CD4-positive, alpha-beta T cell treated with Interleukin-15 for 4 hours (primary cell): ENCODE measurements at places on chromosomes 6 and 20.
A peak's percentile ranks its signal among the peaks of the same experiment; 100 is the strongest.

- peak; percentile 69 for DNase-seq
Measured at GRCh38 chr6:129709769-129710449, at the start of gene ARHGAP18. Gene ARHGAP18, minus strand, starts transcription at chr6:129710177. Its CDS starts 41 bp downstream, at chr6:129710136.

GRCh38 chr6:142387997-142388815 is 86.4 kb downstream of the ADGRG6 start:
- peak; percentile 10 for DNase-seq

DNA sequence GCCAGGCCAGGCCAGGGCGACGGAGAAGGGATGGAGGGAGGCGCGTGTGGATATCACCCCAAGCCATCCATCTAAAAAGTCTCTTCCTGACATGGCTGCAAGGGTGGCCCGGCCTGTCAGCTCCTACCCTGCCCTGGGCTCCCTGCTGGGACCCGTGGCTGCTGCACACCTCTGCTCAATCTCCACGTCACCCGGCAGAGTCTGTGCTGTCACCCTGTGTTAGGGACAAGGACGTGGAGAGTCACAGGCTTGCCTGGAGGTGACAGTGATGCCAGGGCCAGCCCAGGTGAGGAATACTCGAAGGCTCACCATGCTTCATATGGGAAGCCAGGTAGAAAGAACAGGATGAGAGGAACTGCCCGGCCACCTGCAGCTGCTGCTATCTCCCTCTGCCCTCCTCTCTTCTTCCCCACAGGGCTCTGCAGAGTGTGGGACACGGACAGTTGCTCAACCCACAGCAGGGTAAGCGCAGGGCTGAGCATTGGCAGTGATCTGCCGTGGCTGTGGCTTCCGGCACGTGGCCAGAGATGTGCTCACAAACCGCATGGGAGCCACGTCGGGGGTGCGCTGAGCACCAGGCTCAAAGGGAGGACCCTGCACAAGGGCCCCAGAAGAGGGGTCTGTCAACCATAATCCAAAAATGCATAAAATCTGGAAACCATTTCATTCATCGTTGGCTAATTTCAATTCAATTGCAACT is 214.3 kb downstream of the DLL1 start:
- no peak for DNase-seq

GRCh38 chr6:144434308-144434990 is 149.3 kb downstream of the UTRN start:
- DNase-seq: no peak

DNA sequence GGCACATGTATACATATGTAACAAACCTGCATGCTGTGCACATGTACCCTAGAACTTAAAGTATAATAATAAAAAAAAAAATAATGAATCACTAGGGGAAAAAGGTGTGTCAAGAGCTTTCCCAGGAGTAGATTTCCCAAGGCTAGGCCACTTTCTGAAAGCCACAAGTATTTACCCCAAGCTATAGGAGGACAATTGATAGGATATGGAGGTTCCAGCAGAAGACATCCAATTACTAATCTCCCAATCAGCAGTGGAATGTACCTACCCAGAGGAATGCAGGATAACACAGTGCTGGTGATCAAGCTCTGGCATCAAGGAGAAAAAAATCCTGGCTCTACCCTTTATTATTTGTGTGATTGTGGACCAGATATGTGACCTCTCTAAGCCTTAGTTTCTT is 562.7 kb downstream of the RFPL4B start:
- DNase-seq: no peak

DNA sequence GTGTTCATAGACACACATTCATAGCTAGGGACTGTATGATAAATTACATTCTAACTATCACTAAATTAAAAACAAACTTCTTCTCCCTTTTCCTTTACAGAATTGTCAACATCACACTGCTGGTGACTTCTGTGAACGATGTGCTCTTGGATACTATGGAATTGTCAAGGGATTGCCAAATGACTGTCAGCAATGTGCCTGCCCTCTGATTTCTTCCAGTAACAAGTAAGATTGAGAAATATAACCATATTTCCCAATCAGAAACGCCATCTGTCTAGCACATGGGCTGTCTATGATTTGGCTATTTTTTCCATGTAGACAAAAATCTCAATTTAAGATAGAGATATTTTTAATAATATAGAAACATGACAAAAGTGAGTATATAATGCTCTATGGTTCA is 367.7 kb downstream of the ARHGAP18 start:
- no peak for DNase-seq

DNA sequence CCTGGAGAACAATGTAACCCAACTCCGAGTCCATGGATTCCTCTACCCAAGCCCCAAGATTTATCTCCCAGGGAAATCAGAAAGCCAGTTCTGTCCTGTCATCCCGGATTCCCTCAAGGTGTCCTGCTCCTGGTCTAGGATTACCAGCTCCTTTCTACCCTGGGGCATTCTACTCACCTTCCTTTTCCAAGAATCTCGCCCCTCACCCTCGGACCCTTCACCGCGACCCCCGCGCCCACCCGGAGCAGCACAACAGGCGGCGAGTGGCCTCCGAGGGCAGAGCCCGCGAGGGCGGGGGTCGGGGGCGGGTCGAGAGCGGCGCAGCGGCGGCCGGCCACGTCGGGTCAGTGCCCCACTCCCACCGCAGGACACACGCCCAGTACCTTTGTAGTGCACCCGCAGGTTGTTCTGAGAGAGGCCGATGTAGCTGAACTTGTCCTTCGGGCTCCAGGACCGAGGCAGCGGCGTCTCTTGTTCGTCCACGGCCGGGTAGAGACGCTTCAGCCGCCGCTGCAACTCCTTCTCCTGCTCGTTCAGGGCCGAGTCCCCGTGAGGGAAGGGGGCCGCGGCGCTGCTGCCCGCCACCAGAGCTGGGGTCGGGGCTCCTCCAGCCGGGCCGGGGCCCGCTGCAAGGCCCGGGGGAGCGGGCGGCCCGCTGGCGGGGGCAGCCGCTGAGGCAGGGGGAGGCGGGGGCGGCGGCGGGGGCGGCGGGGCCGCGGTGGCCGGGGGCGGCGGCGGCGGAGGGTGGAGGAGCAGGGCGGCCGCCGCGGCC is 897 bp downstream of the RANBP9 start:
- DNase-seq: no peak

GRCh38 chr6:25346064-25346463 is 66.9 kb downstream of the CARMIL1 start:
- no peak for DNase-seq

DNA sequence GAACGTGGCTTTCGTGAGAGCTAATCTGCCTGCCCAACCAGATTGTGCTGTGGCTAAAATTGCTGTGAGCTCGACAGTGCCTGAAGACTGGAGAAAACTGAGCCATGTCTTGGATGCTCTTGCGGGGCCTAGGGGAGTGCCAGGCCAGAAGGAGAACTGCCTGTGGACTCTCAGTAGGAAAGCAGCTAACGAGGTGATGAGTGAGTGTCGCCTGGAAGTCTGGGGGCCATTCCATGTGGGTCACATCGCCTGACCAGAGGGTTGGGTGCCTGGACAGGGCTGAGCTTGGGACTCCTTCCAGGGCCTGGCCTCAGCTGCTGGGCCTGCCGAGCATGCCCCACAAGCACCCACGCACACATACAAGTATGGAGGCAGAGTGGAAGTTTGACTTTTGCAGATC is 166.5 kb downstream of the VEGFA start:
- DNase-seq: no peak

- no peak for DNase-seq
Measured at GRCh38 chr6:33958526-33959328, 154.9 kb upstream of the MLN start.

DNA sequence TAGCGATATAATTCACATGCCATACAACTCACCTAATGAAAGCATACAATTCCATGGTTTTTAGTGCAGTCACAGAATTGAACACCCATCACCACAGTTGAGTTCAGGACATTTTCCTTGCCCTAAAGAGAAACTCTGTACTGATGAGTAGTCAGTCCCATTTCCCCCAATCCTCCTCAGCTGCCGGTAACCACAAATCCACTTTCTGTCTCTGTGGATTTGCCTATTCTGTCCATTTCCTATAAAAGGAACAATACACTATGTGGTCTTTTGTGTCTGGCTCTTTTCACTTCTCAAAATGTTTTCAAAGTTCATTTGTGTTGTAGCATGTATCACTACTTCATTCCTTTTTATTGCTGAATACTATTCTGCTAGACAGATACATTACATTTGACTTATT is 67.9 kb upstream of the TGM3 start:
- no peak for DNase-seq

DNA sequence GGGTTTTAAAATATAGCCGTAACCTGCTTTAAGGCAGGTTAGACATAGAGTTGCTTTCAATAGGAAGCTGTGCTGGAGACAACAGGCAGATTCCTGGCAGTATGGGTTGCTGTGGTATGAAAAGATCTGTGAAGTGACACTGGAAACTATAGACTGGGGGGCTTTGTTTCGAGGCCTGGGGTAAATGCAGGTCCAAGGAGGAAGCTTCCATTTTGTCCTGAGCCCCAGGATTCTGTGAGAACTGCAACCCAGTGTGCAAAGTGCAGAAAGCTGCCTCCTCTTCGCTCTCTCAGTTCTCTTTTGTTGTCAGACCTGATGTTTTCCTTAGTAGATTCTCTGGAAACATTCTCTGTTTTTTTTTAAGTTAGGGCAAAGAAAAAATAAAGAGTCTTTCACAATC is 86.9 kb downstream of the LYRM4 start:
- no peak for DNase-seq

GRCh38 chr6:157989541-157990289 is 8.1 kb downstream of the SYNJ2 start:
- DNase-seq: no peak

- DNase-seq: no peak
Measured at GRCh38 chr20:15496501-15497039, 1076.7 kb downstream of the KIF16B start.

GRCh38 chr6:37512400-37513011 is 12.8 kb upstream of the CCDC167 start:
- DNase-seq: no peak

- DNase-seq: no peak
Measured at GRCh38 chr6:34044945-34045595, 100.8 kb downstream of the GRM4 start.

DNA sequence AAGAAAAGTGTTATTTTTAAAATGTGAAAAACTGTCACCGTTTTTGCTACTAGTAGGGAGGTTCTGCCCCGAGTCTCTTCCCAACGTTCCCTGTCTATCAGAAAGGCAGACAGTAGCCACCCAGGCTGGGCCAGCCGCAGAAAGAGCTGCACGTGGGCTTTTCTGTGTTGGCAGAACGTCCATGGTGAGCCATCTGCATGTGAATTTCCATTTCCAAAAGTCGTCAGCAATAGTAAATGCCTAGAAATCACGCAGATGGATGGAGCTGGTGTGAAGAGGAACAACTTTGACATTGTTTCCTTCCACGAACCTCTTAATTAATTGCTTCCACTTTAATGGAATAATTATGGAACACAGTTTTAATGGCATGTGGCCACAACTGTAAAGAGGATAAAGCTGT is 97.5 kb downstream of the FAM120B start:
- no peak for DNase-seq

GRCh38 chr20:58054780-58055373 is 173.6 kb downstream of the ANKRD60 start:
- DNase-seq: no peak

- DNase-seq: no peak
Measured at GRCh38 chr6:154143753-154144152, 104.7 kb downstream of the OPRM1 start.

- DNase-seq: no peak
Measured at GRCh38 chr6:20673458-20673857, 139.2 kb downstream of the CDKAL1 start.
